ENCODE measurements at places on chromosomes 16 and 17.

DNA sequence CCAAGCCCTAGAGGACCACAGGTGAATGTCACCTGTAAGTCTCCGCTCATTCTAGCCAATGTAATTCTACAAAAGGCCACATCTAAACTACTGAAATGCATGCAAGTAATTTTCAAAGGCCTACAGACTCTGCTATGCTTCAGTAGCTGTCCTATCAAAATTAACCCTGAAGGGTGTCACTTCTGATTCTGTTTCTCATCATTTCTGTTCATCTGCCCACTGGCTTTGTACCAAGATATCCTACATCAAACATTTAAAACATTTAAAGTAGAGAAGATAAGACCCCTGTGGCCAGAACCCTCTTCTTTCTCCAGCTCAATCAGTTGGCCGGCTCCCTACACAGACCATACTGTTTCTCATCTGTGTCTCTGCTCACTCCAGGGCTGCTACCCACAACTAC, 21.5 kb downstream of the PHF12 start:
- DNase-seq: no peak

- DNase-seq: no peak
Observed at GRCh38 chr17:51709694-51710633, 448.6 kb downstream of the CA10 start.

DNA sequence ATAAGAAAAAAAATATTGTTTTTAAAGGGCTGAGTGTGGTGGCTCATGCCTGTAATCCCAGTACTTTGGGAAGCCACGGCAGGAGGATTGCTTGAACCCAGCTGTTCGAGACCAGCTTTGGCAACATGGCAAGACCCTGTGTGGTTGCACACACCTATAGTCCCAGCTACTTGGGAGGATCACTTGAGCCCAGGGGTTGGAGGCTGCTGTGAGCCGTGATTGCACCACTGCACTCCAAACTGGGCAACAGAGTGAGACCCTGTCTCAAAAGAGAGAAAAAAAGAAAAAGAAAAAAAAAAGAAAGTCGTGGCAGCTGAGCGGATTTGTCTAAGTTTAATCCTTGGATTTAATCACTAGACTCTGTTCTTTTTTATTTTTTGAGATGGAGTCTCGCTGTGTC, 6.3 kb upstream of the FCSK start:
- no peak for DNase-seq

- no peak for DNase-seq
Observed at GRCh38 chr16:49766225-49766624, 89.7 kb downstream of the ZNF423 start.

GRCh38 chr17:60135951-60136666, 13.7 kb upstream of the CA4 start:
- DNase-seq: no peak

GRCh38 chr17:2062571-2063183, 7.8 kb downstream of the HIC1 start:
- no peak for DNase-seq

DNA sequence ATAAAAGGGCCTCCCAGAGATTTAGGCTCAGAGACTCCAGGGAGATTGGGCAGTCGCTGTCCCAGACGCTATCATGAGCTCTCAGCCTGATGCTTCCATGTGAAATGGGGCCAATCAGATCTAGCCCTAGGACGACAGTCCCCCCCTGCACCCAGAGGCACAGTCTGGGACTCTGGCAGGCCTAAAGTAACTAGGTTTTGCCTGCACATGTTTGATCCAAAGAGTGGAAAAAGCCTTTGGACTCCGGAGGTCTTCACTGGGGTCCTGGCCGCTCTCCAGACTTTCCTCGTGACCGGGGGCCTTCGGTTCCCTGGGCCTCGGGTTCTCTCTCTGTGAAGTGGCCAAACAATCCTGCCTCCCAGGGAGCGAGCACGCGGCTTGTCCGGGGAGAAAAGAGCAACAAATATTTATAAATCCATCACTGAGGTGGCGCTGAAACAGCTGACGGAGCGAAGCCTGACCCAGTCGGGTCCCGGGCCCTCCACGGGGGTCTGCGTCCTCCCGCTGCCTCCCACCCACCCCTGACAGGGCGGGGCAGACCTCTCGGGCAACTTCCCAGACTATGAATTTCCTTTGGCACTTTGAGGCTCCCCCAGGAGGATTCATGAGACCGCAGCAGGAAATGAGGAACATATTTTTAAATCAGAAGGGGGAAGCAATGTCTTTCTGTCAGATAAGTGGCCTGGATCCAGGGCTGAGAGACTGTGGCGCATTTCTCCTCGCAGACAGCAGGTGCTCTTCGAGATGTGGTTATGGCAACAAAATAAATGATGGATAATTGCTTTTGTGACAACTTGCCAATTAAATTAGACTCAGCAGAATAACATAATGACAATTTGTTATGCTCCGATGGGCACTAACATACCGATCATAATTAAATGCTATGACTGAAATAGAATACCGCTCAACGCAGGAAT, 38.9 kb downstream of the MRPS23 start:
- DNase-seq: peak; percentile 73

- DNase-seq: peak; percentile 81
Observed at GRCh38 chr16:89556750-89557689, 3.5 kb upstream of the RPL13 start.

DNA sequence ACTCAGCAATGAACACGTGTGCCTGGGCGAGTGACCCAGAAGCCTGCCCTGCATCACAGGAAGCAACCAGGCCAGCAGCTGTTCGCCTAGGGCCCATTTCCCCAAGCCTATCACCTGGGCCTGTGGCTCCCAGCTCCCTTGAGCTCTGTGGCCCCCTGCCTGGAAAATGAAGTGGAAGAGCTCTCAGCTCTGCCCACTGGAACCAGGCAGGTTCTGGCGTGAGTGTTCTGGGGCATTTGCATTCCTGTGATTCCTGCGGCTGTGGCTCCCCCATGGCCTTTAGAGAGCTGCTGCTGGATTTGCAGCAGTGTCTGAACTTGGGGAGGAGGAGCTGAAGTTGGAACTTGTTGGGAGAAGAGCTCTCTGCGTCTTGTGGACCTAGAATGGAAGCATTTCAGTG, 22.8 kb downstream of the PGS1 start:
- DNase-seq: no peak

GRCh38 chr17:7016418-7016817, 4.0 kb downstream of the RNASEK start:
- no peak for DNase-seq

Measured in OCI-M1 (cell line).